Thymus (tissue), 14 donors: ENCODE measurements at places on chromosomes 6 and 20. TPM values are rescaled to one million over a fixed set of nuclear protein-coding genes. Genes with fewer than 3 reads are reported as not detected.

DNA sequence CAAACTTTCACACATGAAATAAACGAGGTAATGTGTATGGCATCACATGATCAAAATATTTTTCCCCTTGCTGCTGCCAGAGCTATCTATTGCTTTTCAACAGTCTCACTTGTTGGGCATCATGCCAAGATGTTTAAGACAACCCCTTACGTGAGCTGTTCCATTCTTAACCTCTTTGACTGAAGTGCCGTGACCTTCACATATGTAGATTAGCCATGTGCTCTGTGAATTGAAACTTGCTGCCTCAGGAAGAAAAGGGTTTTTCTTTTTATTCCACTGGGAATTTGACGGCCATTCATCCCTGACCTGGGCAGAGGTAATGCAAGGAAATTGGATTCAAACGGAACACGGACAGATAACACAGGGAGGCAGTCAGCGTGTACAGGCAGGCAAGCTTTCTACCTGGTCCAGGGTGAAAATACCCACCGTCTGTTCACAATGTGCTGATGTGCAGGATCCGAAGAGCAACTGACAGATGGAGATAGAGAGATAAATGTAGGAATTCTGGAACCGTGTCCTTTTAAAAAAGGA, 14.2 kb downstream of the ARID1B start:
- DNase-seq: no peak

- no peak for DNase-seq
Measured at GRCh38 chr20:23605867-23606651, at the start of gene CST9. Gene CST9 (minus strand): TSS chr20:23605917. CDS start chr20:23605864, 53 bp downstream.

The FAXC gene
- 11.7 TPM for polyA plus RNA-seq

The ADGB gene
- polyA plus RNA-seq: 0.18 TPM

DNA sequence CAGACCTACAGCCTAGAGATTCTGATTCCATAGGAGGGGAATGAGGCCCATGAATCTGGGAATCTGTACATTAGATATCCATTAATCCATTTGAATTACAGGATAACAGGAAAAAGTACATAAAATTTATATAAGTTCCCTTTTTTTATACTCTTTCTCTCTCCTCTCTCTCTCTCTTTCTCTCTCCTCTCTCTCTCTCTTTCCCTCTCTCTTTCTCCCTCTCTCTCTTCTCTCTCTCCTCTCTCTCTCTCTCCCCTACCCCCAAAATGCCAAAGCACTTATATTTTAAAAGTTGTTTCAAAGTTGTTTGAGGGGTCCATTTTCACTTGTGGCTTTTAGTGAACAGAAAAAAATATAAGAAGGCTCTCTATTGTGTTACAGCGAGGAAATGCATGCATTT, 15.1 kb downstream of the TSHZ2 start:
- DNase-seq: no peak

- DNase-seq: no peak
Measured at GRCh38 chr6:19245656-19246055, 591.5 kb upstream of the ID4 start.

DNA sequence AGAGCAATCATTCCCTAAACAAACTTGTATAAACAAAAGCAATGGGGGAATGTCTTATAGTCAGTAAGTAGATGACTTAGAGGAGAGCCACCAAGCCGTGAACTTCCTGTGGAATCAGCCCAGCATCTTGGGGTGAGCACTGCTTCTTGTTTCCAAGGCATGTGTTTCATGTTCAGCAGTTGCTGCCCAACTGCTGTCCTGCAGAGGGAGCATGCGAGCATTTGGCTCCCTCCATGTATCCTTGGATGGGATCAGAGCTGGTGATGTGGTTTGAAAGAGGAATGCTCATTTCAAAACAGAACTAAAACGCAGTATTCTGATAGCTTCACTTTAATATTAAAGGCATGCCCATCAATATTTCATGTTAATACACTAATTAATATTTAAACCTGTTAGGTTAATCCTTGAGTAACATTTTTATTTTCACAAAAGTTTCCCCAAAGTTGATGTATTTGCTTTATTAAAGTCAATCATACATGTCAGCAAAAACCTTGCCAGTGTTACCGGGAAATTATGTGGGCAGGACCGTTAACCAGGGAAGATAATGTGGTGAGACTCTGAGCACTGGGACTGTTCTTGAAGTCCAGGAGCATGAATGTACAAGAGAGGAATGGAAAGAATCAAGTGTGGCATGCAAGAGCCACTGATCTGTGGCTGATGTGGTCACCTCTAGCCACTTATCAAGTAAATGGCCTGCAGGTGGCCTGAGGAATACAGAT, 172.1 kb upstream of the GGTLC1 start:
- DNase-seq: peak; percentile 40

DNA sequence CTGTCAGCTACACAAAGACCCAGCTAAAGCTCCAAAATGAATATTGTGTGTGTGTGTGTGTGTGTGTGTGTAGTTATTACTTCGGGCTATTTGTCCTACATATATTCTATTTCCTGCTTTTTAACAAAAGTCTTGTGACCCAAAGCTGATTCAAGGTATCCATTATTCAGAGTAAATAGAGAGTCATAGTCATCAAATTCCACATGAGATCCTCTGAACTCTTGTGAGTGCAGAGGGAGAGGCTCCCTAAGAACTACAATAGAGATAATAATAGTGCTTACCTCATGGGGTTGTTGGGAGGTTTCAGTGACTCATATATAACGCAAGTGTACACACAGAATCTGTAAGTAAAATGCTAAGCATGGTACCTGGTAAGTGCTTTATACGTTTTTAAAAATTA, 95.6 kb upstream of the SHLD1 start:
- no peak for DNase-seq

DNA sequence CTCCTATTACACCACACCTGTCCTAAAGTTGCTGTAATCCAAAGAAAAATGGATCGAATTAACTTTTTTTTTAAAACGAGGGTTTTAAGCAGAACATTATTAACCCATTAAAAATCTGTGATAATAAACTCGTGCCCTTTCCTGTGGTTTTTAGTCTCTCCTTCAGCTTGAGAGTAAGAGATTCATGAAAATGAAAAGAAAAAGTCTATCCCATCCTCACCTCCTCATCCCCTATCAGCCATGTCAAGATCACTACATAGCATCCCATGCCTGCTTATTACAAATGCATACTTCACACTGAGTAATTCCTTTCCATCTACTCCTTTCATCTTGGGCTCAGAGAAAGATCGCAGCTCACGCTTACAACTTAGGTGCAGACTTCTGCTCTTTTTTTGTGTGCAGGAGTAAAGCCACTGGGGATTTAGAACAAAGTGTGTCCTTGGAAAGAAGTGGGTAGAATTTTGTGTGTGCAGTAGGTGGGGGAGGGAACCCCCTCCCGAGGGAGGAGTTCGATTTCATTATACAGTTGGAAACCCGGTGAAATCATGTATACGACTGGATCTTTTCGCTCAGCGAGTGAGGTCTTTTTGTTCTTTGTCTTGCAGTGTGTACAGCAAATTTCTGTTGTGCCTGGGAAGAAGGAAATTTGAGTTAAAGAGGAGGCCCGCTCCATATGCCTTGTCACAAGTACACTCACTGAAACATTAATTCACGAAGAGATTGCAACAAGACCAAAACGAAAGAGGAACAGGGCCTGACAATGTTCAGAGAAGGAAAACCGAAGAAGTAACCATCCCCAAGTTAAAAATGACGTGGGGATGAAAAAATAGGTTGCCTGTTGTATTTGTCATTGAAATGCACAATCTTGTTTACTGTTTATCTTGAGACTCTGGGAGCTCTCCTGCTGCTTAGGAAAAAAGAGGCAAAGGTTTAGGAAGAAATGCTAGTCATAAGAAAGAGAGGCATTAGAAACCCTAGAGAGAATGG, 146.5 kb upstream of the ZNF217 start:
- peak; percentile 46 for DNase-seq

The WFDC12 gene
- 6.8 TPM for polyA plus RNA-seq

GRCh38 chr20:24806705-24807676, 142.1 kb upstream of the CST7 start:
- DNase-seq: no peak

DNA sequence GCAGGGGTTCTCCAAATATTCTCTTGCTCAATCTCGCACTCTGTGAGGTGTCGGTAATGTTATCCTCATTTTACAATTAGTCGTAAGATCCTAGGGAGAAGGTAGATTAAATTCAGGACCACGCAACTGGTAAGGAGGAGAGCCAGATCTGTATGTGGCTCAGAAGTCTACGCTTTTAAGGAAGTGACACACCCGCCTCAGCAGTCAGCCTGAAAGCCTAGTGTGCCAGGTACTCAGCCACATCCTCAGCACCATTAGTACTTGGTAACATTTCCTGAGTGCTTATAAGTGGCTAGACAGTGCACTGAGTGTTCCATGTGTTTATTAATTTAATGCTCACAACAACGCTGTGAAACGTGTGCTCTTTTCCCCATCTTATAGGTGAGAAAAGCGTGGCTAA, 63.7 kb downstream of the DHX35 start:
- no peak for DNase-seq

GRCh38 chr20:25084626-25085187, 2.8 kb upstream of the VSX1 start:
- no peak for DNase-seq

GRCh38 chr6:164185471-164185871, 771.0 kb downstream of the QKI start:
- DNase-seq: no peak

- no peak for DNase-seq
Measured at GRCh38 chr20:61699495-61700374, 365.9 kb downstream of the TAF4 start.

GRCh38 chr6:88890394-88890793, 73.0 kb downstream of the RNGTT start:
- DNase-seq: no peak

GRCh38 chr6:35049156-35049735, 91.9 kb downstream of the TCP11 start:
- no peak for DNase-seq

DNA sequence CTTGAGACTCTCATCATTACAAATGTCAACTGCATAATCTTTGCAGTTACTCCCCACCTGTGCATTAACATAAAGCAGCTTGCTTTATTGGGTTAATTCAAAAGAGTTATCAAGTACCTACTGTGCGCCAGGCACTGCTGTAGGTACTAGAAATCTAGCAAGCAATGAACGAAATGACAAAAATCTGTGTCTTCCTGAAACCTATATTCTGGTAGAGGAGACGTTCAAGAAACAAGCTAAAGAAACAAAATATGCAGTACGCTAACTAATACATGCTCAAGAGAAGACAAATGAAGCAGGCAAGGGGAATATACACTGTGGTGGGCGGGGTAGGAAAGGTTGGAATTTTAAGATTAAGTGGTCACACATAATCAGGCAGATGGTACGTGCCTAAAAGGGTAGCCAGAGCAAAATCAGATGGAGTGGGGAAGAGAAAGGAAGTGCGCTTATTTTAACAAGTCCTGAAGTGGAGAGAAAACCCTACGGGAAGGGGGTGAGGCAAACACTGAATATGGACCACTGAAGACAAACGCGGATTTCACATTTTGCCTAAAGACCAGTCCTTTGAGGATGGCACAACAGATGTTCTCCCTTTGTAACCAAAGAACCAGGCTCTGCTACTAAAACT, 1.2 kb downstream of the ELOVL2 start:
- no peak for DNase-seq

DNA sequence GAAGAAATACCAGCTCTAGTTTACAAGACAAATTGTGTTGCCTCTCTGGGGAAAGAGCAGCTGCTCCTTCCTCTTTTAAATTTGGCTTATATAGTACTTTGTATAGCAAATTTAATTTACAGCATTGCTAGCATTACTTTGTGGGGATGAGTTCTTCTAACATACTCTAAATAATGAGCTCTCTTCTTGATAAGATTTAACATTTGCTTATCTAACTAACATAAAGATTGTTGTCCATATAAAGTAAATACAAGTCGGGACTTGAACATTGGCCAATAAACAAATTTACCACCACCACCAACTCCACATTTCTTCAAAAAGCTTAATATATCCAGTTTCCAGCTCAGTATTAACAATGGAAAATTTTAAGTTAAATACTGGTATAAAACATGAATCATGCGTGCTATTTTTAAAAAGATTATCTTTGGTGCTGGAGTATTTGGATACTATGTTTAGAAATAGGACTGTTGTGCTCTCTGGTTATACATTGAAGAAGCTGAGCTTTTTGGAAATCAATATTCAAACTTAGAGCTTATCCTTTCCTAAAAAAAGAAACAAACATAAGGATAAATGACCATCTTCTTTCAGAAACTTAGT, 1146.9 kb upstream of the GJE1 start:
- no peak for DNase-seq

DNA sequence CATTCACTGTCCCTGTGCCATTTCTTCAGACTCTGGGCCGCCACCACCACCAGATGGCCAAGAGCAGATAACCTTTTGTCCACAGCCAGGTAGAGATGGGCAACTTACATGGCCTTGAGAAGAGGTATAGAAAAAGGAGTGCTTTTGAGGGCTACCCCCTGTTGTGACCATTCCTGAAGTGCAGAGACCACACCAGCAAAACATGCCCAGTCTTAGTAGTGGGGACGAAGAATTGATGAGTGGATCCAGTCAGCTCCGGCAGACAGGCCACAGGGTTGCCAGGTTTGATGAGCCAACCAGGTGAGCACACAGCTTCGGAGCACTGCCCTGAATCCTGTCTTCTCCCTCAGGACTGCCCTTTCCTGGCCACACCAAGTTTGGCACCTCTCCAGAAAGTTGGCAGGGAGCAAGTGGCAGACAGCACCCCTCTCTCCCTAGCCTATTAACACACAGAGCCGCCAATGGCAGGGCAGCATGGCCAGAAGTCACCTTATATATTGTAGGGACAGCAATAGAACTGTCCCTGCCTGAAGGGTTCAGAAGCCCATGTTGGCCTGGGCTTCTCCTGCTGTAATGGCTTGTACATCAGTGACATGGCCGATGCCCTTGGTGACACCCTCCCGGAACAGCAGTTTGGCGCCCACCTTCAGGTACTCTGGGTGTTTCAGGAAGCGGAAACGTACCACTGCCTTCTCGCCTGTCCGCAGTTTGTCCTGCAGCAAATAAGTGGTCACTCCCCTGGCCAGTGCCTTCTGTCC, 7.8 kb downstream of the GTPBP2 start:
- no peak for DNase-seq

DNA sequence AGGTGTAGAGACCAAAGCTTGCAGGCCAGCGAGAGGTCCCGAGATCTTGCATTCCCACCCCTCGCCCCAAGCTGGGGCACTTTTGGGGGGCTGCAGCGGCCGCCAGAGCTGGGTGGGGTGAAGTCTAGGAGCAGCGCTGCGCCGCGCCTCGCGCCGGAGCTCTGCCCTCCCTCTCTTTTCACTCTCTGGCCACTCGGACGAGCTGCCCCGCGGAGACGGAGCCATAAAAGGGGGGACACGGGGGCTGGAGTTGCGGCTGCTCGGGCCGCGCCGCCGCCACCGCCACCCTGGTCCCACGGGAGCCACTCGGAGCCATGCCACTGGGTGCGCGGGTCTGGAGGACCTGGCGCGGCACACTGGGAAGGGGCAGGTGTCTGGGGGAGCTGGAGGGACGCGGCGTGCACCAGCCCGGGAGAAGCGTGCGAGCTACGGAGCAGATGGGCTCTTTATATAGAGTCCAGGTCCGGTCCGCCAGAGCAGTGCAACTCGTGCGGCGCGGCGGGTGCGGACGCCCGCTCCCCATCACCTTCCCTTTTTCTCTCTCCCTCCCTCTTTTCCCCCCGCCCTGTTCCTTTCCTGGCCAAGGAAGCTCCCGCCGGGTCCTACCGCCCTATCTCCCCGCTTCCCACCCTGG, 687 bp upstream of the HTR1B start:
- DNase-seq: no peak

- no peak for DNase-seq
Measured at GRCh38 chr6:33419580-33420490, at the start of gene SYNGAP1. Gene SYNGAP1 (plus strand): TSS chr6:33420065. CDS start chr6:33420265, 200 bp downstream.

- no peak for DNase-seq
Measured at GRCh38 chr6:68572525-68572924, 62.6 kb upstream of the ADGRB3 start.

The GPX5 gene
- polyA plus RNA-seq: 0.05 TPM

- DNase-seq: no peak
Measured at GRCh38 chr6:106255306-106255705, 70.3 kb downstream of the ATG5 start.

GRCh38 chr6:49430866-49431265, 32.2 kb downstream of the MMUT start:
- DNase-seq: no peak
